Stimulated activated CD4-positive, alpha-beta T cell treated with anti-CD3 and anti-CD28 coated beads, Interleukin-1b, Interleukin-23, amount 100 ng/mL, for 1 hour (primary cell): ENCODE measurements at places on chromosomes 4 and X.

DNA sequence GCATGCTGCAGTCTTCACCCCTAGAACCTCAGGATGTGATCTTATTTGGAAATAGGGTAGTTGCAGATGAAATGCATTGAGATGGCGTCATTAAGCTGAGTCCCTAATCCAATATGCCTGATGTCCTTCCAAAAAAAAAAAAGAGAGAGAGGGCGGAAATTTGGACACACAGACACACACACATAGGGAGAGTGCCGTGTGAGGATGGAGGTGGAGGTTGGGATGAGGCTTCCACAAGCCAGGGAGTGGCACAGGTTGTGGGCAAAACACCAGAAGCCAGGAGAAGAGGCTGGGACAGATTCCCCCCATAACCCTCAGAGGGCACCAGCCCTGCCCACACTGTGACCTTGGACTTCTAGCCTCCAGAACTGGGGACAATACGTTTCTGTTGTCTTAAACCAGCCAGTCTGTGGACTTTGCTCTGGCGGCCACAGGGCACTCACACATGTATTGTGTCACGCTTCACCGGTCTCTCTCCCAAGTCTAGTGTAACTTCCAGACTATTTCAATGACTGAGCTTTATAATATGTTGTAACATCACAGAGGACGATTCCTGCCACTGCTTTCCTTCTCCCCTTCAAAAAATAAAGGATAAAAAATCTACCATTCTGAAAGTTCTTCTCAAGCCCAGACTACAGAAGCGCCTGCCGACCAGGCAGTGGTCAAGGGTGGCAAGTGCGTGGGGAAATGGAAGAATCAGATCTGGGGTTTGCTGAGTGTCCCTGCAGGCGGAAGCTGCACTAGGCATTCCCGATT lies 35.8 kb upstream of the MAN2B2 start:
- no peak for DNase-seq

GRCh38 chrX:30283456-30284200 lies 25.6 kb downstream of the NR0B1 start:
- no peak for DNase-seq

GRCh38 chr4:152663203-152664066 lies 16.4 kb downstream of the TMEM154 start:
- no peak for DNase-seq

- DNase-seq = no peak
These were observed 66.8 kb upstream of the SH3RF1 start for GRCh38 chr4:169337510-169337909.

- DNase-seq = peak; percentile 99
These were observed at the start of gene GRPEL1 for GRCh38 chr4:7067452-7068278. Gene GRPEL1, minus strand, starts transcription at chr4:7068064. Its CDS starts 32 bp downstream, at chr4:7068032.

- no peak for DNase-seq
These were observed at the start of gene P2RY10 for GRCh38 chrX:78945186-78945912. Gene P2RY10, plus strand, starts transcription at chrX:78945391. Its CDS starts 15,130 bp downstream, at chrX:78960521.

DNA sequence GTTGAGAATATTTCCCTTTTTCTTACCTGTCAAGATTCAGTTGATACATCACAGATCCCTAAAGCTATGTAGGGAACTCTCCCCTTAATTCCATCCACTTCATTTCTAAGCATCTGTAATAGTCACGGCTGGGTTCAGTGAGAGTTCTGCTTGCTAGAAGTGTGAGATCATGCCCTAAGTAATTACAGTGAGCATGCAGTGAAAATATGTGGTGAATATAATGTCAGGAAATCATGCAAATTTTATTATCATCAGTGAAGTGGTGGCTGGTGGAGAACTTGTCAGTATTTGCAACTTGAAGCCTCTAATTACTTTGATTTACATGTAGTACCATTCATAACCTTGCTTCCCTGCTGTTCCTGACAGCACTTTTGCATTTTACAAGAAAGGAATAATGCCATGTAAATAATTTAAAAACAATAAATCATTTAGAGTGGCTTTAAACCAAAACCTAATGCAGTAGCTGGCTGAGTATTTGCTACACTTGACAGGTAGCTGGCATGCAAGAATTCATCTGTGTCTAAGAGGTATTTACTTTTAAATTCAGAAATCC lies 28.3 kb upstream of the CFAP299 start:
- no peak for DNase-seq

GRCh38 chr4:5156682-5157081 lies 105.4 kb downstream of the STK32B start:
- no peak for DNase-seq

DNA sequence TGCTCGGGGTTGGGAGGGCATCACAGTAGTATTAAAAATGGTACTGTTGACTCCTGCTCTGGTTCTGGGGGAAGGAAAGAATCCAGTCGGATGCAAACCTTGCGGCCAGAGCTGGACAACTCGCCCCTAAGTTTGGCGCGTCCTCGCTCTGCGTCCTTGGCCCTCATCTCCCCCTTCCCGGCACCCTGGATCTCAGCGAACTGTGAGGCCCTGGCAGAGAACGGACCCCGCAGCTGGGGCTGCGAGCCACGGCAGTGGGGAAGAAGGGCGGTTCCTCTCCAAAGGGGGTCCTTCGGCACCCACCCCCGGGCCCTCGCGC lies 14.0 kb downstream of the ARHGEF6 start:
- DNase-seq = no peak

DNA sequence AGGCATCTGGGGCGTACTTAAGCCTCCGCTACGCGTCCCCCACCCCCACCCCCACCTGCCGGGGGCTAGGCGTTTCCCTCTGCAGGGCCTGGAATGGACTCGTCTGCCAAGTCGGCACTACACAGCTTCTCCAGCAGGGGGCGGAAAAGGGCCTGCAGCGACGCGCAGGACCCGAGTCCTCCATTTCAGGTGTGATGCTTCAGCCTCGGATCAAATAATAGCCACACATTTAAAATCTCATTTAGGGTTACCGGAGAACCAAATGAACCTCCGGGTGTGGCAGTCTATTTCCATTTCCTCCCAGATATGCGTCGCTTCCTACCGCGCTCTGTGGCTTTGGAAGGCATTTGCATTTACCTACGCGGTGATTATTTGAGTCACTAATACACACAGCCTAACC lies 2.9 kb downstream of the PAK3 start:
- DNase-seq = peak; percentile 24

DNA sequence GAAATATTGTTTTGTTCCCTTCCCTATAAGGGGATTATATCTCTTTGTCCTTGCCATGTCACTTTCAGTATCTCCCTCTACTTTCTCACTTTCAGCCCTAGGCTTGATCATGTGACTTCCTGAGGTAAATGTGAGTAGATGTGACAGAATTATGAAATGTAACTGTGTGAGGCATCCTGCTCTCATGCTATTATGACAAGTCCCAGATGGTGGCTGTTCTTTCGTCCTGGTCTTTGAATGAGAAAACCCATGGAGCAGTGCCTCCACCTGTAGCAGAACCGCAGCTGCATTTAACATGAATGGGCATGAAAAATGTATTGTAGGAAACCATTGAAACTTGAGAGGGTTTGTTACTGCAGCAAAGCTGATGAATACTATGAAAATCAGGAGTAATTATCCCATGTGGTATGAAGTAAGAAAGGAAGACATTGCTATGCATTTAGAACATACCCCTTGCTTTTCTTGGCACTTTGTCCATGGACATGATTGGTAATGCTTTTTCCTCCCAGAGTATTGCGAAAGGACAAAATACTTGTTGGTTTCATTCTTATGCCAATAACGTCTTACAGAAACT lies 202.2 kb upstream of the GPRIN3 start:
- no peak for DNase-seq

DNA sequence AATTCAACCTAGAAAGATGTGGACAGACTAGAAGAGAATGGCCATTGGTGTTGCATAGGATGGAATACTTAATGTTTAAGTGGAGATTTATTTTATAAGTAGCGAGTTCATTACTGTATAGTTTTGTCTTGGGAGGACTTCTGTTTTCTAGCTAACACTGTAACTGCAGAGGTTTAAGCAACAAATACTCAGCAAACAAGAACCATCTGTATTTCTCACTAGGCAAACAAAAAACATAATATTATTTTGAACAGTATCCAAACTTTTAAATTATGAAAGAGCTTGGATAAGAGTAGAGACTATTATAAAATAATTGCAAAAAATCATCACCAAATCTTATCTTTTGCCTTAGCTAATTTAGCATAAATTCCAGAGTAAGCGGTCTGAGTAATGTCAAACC lies 121.1 kb downstream of the GLRA3 start:
- no peak for DNase-seq

GRCh38 chr4:155546451-155546850 lies 120.2 kb upstream of the GUCY1A1 start:
- DNase-seq = no peak

GRCh38 chr4:38581426-38582106 lies 82.4 kb upstream of the KLF3 start:
- DNase-seq = no peak

DNA sequence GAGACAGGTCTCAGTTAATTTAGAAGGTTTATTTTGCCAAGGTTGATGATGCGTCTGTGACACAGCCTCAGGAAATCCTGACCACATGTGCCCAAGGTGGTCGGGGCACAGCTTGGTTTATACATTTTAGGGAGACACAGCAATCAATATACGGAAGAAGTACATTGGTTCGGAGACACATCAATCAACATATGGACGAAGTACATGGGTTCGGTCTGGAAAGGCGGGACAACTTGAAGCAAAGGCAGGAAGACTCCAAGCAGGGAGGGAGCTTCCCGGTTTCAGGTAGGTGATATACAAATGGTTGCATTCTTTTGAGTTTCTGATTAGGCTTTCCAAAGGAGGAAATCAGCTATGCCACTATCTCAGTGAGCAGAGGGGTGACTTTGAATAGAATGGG lies 225.2 kb upstream of the ZFP42 start:
- no peak for DNase-seq

GRCh38 chr4:48668254-48669017 lies 111.6 kb downstream of the FRYL start:
- DNase-seq = no peak

- no peak for DNase-seq
These were observed 1258.4 kb downstream of the FAM133A start for GRCh38 chrX:94932278-94932965.

- DNase-seq = no peak
These were observed 82.6 kb downstream of the LUZP4 start for GRCh38 chrX:115372152-115372551.

DNA sequence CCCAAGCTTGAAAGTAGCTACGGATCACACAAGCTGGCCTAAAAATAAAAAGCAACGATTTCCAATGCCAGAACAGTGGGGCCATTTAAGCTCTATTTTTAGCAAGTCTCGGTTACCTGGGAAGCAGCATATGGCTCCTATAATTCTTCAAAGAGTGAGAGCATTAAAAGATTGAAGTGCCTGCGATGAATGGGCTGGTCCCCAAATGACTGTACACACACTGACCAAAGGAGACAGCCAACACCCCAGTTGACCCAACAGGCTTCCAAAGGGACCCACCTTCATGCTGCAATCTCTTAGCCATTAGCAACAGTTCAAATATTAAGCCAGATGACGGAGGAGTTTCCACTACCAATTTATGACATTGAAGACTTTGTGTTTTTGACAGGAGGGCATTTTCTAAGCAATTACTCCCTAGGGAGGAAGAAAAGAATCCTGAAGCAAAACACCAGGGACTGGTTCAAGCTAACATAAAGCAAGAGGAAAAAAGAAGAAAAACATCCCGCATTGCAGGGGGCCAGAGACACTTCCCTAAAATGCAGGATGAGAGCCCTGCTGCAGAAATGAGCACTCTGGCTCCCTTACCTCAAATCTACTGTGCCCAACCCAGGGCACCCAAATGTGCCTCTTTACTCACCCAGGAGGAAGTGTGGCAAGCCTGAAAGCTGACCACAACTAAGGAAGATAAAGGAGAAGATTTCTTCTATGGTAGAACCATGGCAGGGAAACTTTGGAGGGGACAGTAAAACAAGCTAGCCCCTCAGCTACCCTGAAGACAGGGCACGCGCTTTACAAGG lies 21.6 kb downstream of the SH3KBP1 start:
- no peak for DNase-seq

GRCh38 chr4:13921805-13922204 lies 294.3 kb upstream of the BOD1L1 start:
- no peak for DNase-seq

GRCh38 chr4:37652747-37653527 lies 33.2 kb downstream of the RELL1 start:
- no peak for DNase-seq

DNA sequence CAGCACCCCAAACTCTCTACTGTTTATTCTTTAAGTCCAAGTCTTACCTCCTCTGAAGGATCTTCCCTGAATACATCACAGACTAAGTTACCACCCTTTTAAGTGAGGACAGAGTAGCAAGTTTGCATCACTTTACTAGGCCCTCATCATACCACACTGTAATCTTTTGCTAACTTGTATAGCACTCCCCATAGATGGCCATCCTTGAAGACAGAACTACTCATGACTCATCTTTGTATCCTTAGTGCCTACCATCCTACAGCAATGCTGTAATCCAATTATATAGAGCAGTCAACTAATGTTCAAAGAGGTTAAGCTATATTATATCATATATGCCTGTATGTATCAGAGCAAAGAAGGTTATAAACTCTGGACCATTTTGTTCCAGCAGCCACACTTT lies 101.4 kb downstream of the ADAMTS3 start:
- DNase-seq = no peak

- no peak for DNase-seq
These were observed 283.9 kb upstream of the AGA start for GRCh38 chr4:177726111-177726510.

DNA sequence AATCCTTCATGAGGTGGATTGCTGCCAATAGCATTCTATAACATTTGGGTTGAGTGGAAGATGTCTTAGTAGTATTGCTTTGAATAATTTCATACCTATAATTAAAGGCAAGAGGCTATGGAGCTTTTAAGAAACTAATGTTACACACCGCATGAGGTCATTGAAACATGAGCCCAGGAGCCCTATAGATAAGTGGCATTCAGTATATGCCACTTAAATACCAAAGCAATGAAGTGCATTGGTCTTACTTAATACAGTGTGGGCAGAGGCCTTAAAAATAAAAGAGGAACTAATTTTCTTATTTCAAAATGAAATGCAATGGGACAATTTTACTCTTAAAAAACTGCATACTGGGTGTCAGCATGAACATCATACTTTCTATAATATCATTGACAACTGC lies 47.5 kb downstream of the SPATA18 start:
- DNase-seq = no peak

- DNase-seq = no peak
These were observed 227.5 kb downstream of the MGST2 start for GRCh38 chr4:139892973-139893736.

DNA sequence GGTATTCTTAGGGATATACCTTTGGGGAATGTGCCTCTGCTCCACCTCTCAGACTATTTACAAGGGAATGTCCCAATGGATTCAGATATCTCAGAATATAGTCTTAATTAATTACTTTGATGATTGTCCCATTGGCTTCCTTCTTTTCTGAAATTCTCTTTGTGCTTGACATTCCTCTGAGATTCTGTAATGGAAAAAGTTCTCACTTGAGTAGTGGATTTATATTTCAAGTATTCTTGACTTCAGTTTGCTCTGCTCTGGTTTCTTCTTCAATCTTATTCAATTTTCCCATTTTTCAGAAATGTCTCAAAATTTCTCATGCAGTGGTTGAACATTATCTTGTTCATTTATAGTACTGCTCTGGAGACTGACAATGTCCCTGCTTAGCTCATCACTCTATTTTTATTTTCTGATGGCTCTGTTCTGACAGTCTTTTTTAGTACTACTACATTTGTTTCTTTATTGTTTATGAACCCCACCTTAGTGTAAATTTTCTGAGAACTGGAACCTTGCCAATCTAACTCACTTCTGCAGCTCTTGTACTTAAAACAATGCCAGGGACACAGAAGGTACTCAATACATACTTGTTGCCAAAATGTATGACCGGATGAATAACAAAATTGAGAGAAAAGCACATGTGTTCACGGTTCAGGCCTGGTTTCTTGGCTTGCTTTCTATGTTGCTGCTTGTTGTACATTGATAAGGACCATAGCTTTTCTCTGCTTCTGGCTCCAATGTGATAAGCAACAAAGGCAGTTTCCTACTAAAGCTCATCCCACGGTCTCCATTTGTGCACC lies 471.7 kb downstream of the GASK1B start:
- no peak for DNase-seq
